ENCODE measurements at places on chromosomes 3 and 15. TPM values are rescaled to one million over a fixed set of nuclear protein-coding genes. Genes with fewer than 3 reads are reported as not detected.

PRSS50 gene
- total RNA-seq, result 0.13 TPM

DNA sequence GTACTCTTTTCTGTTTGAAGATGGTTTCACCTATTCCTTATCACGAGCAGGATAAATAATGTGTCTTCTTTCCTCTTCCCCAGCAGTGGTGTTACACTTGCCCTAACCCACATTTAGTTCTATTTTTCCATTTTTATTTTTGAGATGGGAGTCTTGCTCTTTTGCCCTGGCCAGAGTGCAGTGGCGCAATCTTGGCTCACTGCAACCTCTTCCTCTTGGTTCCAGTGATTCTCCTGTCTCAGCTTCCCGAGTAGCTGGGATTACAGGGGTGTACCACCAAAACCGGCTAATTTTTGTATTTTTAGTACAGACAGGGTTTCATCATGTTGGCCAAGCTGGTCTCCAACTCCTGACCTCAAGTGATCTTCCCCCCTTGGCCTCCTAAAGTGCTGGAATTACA, 372.4 kb downstream of the FOXP1 start:
- no peak for DNase-seq

DNA sequence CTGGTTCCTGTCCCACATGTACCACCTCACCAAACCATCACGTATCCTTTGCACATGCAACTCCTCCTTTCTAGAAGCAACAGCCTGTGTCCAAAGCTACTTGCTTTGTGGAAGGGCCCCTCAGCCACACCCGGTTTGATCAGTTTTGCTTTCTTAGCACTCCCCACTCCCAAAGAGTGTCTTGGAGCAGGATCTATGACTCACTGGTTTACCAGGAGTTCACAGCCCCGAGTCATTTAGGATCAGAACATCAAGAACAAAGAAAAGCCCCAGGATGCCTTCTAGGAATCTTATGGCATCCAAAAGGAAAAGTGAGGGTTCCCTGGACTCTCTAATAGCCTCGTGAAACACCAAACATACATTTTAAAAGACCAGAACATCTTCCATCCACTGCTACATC, 50.7 kb upstream of the IGF1R start:
- DNase-seq, result no peak

GRCh38 chr3:184637705-184638104, 74.2 kb downstream of the MAGEF1 start:
- DNase-seq, result no peak

DNA sequence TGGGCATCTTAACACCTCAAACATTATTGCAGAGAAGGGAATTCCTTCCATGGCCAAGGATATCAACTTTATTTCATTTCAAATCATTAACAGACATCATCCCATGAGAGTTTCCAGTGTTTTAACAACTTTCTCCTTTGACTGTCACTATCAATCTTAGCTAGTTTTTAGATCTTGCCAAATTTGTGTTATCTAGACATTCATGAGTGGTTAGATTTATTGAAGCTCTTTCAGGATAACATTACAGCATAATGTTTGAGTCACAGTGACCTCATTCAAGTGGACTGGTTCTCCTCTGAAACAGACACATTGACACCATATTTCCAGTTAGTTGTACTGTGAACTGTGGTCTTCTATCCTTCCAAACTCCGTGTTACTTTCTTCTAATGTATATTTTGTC, 8.6 kb upstream of the TNFAIP8L3 start:
- DNase-seq, result no peak

DNA sequence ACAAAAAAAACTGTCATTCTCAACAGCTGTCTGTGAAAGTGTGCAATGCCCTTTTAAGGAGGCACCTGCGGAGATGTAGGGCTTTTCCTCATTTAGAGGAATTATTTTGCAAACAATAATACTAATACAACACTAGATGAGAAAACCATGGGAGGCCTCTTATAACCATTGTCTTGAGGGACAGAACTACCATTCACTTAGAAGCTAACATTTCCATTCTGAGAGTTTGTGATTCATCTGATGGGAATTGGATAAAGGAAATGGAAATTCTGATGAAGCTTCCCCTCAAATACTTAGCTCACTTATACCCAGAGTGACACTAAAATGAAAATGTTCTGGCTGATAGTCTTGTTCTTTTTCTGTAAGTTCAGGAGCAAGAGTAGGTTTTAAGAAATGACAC, 147.7 kb downstream of the CADPS start:
- DNase-seq, result no peak

DNA sequence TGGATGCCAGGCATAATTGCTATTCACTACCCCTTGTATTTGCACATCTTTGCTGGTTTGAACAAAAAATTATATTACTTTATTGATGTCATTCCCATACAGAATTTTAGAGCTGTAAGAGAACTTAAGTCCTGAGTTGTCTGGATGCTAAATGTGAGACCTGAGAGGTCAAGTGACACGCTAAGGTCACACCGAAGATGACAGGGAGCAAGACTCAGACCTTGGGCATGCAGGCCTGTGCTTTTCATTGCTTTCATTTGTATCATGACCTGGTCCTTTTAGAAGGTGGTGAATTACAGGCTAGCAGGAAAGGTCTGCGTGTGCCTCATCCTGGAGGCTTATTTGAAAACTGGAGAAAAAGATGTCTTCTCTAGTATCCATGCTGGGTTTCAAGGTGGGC, 312.0 kb upstream of the RASGRP1 start:
- DNase-seq, result no peak

GRCh38 chr3:30083315-30083714, 523.1 kb upstream of the TGFBR2 start:
- DNase-seq, result no peak
